CD8-positive, alpha-beta T cell (primary cell): ENCODE measurements at places on chromosomes 12 and 14. TPM values are rescaled to one million over a fixed set of nuclear protein-coding genes. Genes with fewer than 3 reads are reported as not detected.

The DNAI7 gene
- total RNA-seq = 0.53 TPM

The HVCN1 gene
- 3.0 TPM for total RNA-seq

The CLEC4C gene
- total RNA-seq = not detected

The KRT3 gene
- total RNA-seq = not detected

The LPAR5 gene
- total RNA-seq = 5.8 TPM

The KLRK1 gene
- total RNA-seq = 242 TPM

The EML5 gene
- total RNA-seq = 2.5 TPM

The DEPDC4 gene
- not detected for total RNA-seq

The NGB gene
- not detected for total RNA-seq

The ADGRD1 gene
- total RNA-seq = not detected

The BMAL2 gene
- not detected for total RNA-seq

The RDH16 gene
- 0.33 TPM for total RNA-seq

The ATG14 gene
- 32.7 TPM for total RNA-seq

The INHBC gene
- total RNA-seq = 0.24 TPM

The TAS2R30 gene
- total RNA-seq = 2.9 TPM

The MANSC4 gene
- not detected for total RNA-seq

The RASAL1 gene
- 2.8 TPM for total RNA-seq

The ETNK1 gene
- total RNA-seq = 23.3 TPM

The TAS2R50 gene
- total RNA-seq = not detected

The DCAF5 gene
- total RNA-seq = 69.3 TPM

The MYO1H gene
- not detected for total RNA-seq

The LHX5 gene
- total RNA-seq = not detected

The KICS2 gene
- total RNA-seq = 13.9 TPM

The SERPINA5 gene
- total RNA-seq = not detected

The CLEC4E gene
- not detected for total RNA-seq

The SDR9C7 gene
- not detected for total RNA-seq

The TGFB3 gene
- total RNA-seq = 6.9 TPM

The CACNA1C gene
- 0.14 TPM for total RNA-seq

The UNC79 gene
- total RNA-seq = not detected

The SIX6 gene
- total RNA-seq = not detected

The SIX4 gene
- total RNA-seq = not detected

The IL26 gene
- total RNA-seq = not detected

The MSI1 gene
- total RNA-seq = not detected

The CLEC2A gene
- not detected for total RNA-seq

The CCDC92 gene
- 6.9 TPM for total RNA-seq

The NID2 gene
- total RNA-seq = not detected

The TAS2R31 gene
- 0.44 TPM for total RNA-seq
